ENCODE measurements at places on chromosomes 16 and 17.

GRCh38 chr17:69236946-69237345 is 8.3 kb upstream of the ABCA10 start:
- no peak for DNase-seq

- no peak for DNase-seq
Observed at GRCh38 chr17:5711344-5711743, 127.0 kb upstream of the NLRP1 start.

DNA sequence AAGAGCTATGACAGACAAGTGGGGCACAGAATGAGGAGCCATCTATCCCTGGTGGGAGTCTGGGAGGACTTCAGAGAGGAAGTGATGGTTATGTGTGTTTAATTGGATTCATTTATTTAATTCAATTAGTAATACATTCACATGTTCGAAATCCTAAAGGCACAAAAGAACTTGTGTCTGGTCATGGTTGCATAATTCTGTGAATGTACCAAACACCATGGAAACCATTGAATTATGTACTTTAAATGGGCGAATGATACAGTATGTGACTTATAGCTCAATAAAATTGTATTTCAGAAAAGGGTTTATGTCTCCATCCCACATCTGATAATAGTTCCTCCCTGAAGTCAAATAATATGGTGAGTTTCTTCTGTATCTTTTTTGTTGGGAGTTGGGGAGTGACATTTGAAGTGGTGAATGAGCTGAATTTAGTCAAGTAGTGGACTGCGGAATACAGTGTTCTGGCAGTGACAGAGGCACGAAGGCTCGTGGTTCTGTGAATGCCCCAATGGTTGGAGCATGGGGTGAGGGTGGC is 19.8 kb upstream of the G6PC1 start:
- no peak for DNase-seq

DNA sequence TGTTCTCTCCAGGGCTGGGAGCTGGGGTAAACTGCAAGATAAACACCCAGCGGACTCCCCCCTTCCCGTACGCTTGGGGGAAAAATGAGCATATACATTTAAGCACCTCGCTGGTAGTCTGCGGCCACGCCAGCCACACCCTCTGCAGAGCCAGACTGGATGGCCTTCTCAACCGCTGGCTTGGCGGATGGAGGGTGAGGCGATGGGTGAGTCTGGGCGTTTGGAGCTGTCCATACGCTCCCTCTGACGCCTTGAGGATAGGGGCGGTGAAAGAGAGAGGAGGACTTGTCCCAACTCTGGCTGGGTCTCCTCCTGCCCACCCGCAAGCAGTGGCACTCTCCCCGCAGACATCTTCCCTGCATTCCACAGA is 1.0 kb downstream of the ITGA3 start:
- DNase-seq: no peak

DNA sequence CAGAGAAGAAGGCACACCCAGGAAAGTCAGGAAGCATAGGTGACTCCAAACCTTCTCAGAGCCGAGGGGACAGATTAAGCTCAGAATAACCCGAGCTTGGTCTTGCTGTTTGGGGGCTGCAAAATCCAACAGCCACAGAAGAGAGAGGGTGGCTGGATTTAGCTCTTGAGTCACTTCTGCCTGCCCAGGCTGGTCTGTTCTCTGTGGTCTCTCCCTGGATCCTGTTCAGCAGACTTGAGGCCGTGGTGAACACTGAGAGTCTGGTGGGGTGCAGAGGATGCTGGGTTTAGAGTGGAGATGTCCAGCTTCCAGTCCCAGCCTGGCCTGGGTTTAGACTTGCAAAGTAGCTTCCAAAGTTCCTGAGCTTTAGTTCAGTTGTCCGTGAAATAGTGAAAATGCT is 8.8 kb downstream of the SLC26A11 start:
- DNase-seq: no peak

- no peak for DNase-seq
Observed at GRCh38 chr16:2211923-2212347, 1.3 kb upstream of the BRICD5 start.

DNA sequence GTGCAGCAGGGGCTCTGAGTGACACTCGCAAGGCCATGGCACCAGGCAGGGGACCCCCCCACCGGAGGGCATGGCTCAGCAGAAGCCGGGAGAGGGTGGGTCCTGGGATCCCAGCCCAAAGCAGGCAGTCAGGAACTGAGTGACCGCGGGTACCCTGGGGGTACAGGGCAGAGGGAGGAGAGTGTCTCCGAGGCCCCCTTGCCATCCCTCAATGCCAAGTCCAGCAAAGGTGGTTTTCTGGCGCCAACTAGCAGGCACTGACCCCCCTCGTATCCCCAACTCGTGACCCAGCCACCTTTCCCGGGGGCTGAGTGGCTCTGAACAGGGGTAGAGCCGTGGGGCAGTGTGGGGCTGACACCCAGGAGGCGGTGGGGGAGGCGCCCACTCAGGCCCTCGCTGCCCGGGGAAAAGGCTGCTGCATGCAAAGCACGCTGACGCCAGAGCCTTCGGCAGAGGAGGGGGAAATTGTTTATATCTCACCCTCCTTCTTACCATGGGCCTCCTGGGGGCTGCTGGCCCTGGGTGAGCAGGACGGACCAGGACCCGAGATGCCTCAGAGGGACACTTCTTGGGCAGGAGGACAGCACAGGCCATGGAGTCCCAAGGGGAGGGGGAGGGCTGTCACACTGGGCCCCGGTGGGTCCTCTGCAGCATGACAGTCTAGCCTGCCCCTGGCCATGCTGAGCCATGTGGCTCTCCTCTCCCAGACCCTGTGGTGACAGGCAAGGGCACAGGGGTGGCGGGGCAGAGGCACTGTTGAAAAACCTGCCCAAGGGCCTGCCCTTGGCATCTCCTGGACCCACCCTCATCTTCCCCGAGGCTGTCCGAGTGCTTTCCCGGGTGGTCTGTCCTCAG is 14.6 kb upstream of the ENPP7 start:
- no peak for DNase-seq

DNA sequence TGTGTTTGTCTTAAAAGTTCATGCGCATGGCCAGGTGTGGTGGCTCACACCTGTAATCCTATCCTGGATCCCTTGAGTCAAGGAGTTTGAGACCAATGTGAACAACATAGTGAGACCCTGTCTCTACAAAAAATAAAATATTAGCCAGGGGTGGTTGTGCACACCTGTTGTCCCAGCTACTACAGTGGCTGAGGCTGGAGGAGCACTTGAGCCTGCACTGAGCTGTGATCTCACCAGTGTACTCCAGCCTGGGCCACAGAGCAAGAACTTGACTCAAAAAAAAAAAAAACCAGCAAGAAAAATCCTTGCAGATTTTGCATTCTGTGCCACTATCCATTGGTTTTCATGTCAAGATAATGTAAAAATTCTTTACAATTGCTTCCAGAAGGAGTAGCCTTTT is 8.2 kb downstream of the KSR1 start:
- DNase-seq: no peak

- no peak for DNase-seq
Observed at GRCh38 chr16:52254746-52255145, 292.2 kb downstream of the TOX3 start.

DNA sequence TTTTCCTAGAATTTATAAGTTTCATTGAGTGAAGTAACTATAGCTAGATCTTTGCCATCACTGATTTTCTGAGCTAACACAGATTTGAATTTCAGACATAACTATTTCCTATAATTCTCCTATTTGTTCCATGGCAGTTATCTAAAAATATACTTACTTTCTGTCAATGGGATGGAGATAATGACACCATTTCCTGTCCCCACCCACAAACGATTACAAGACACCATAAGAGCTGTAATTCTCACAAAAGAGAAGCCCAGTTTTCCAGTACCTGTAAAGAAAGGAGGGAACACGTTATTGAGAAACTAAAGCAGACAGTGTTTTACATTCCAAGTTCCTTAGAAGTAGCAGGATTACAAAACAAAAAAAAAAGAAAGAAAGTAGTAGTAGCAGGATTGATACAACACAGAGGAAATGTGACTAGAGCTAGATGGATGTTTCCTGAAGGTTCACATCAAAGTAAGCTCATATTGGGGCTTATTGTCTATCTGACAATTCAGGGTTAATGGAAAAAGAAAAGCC is 110.9 kb upstream of the TOB1 start:
- no peak for DNase-seq

GRCh38 chr17:1031711-1032110 is 34.8 kb downstream of the TIMM22 start:
- no peak for DNase-seq

DNA sequence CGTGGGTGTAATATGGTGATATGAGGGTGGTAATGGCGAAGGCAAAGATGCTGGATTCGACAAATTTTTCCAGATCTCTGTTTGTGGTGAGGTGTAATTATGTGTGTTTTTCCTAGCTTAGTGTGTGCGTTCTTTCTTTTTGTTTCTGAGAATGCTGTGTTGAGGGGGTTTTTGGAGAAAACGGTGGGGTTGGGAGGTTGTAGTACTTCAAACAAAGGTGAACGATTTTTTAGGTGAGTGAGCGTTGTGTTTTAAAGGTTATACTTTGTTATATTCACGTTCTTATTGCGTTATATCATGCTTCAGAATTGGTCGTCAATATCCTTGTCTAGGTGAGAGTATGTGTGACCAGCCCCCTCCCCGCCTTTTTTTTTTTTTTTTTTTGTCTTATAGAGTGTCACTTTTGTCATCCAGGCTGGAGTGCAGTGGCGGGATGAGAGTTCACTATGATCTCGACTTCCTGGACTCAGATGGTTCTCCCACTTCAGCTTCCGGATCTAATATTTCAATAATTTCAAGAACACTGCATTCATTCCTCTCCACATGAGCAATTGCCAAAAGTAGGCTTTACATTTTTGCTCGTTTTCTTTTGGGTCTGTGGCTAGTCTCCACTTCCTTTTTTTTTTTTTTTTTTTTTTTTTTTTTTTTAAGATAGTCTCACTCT is 82.2 kb upstream of the RNU2-1 start:
- no peak for DNase-seq

DNA sequence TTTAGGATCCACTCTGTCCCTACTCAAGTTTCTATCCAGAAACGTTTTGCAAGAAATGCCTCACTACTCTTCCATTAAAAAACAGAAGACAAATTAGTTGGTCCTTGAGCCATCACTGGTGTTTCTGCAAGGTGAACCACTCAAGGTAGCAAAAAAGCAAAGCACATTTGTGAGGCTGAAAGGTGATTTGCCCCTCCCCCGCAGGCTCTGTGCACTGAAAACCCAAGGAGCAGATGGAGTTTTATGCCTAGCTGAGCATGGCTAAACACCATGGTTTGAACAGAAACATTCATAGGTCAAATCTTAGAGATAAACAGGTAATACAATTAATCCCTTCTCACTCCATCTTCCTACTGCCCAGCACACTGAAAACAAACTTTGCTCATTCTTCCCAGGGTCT is 538.2 kb upstream of the CDH5 start:
- DNase-seq: no peak

DNA sequence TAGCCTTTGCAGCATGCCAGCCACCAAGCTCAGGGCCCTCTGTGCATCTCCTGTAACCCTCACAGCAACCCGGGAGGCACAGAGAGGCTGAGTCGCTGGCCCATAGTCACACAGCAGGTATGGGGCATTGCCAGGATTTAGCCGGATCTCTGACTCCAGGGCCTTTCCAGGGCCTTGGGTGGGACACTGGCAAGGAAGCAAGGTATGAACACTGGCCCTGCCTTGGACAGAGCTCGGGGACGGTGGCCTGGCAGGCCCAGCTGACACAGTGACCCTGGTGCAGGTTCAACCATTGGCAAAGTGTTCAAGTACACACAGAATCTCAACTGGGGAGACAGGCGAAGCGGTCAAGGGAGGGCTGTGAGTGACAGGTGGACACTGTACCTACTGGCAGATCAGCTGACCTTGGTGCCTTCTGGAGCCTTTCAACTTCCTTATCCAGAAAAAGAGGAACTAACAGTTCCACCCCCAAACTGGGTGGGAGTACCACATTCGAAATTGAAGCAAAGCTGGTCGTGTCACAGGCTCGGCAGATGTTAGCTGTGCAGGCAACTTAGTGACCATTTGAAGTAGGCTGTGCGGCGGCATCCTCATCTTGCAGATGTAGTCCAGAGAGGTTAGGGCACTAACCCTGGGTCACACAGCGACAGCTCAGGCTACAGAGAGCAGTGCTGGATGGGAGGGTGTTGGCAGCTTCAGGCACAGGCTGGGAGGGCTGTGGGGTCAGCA is 287.4 kb downstream of the SEC14L1 start:
- no peak for DNase-seq

GRCh38 chr17:413016-413350 is 60.4 kb upstream of the RPH3AL start:
- peak; percentile 41 for DNase-seq

- no peak for DNase-seq
Observed at GRCh38 chr16:72397876-72398275, 225.9 kb upstream of the PMFBP1 start.

DNA sequence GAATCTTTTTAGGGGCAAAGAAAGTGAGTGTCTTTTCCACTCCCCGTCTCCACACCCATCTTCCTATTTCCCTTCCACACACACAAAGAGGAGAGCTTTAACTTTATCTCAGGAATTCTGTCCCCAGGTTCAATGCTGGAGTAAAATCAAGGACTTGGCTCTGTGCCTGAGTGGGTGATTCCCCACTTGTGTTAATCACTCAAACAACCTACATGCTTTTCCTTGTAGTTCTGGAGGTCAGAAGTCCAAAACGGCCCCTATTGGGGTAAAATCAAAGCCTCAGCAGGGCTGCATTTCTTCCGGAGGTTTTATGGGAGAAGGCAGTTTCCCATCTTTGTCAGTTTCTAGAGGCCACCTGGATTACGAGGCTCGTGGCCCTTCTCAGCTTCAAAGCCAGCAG is 422.3 kb upstream of the RBFOX1 start:
- DNase-seq: no peak

DNA sequence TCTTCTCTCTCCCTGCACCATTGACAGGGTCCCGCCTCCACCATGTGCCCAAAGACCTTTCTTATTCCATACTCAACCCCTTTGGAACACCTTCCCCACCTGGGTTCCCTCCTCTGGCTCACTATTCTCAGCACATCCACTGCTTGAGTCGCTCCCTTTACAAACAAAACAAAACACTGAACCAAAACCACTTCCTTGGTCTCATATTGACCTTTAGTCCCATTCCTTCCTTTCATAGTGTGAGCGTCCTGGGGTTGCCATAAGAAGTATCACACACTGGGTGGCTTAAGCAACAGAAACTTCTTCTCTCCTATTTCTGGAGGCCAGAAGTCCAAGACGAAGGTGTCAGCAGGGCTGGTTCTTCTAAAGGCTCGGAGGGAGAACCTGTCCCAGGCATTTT is 6.1 kb upstream of the TNRC6C start:
- DNase-seq: no peak

GRCh38 chr17:58322581-58323185 is 5.9 kb downstream of the TSPOAP1 start:
- DNase-seq: no peak

All from stimulated activated CD4-positive, alpha-beta T cell treated with anti-CD3 and anti-CD28 coated beads, Interleukin-15, amount 100 ng/mL, for 24 hours (primary cell).